ENCODE measurements at places on chromosomes 13 and 19.

GRCh38 chr19:43555185-43555770 lies 20.0 kb downstream of the XRCC1 start:
- peak; percentile 70 for DNase-seq

GRCh38 chr13:90107661-90108060 lies 1239.8 kb upstream of the MIR17HG start:
- no peak for DNase-seq

- DNase-seq = no peak
Measured at GRCh38 chr19:282501-282900, 8.7 kb downstream of the PLPP2 start.

DNA sequence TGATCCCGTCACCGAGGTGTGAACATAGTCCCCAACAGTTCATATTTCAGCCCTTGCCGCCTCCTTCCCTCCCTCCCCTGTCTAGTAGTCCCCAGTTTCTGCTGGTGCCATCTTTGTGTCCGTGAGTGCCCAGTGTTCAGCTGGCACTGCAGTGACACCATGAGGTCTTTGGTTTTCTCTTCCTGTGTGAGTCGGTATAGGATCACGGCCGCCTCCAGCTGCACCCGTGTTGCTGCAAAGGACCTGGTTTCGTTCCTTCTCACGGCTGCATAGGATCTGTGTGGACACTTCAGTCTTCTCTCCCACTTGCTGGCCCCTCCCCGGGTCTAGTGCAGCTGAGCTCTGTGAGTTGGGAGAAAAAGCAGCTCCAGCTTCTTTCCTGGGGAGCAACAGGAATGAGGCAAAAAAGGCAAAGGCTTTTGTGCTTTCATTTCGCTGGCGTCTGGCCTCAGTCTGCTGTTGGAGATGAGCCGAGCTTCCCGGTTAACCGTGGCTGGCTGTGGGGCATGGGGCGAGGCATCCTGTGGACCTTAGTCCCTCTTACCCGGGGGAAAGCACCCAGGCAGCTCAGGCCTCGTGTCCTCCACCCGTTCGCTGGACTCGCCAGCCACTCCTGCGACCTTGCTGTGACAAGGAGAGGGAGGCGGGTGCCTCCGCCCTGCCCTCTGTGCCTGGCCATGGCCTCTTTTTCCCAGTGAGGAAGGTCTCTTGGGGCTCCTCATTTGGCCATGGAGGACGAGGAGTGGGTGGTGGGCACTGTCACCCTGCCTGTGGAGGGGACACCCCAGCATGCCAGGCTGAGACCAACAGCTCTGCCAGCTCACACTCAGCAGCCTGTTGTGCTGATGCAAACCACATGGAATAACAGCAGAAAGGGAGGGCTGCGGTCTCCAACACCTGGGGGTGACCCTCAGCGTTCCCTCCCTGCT lies 196.5 kb downstream of the TEX29 start:
- DNase-seq = no peak

- DNase-seq = no peak
Measured at GRCh38 chr19:33622505-33622808, 704 bp downstream of the CHST8 start.

DNA sequence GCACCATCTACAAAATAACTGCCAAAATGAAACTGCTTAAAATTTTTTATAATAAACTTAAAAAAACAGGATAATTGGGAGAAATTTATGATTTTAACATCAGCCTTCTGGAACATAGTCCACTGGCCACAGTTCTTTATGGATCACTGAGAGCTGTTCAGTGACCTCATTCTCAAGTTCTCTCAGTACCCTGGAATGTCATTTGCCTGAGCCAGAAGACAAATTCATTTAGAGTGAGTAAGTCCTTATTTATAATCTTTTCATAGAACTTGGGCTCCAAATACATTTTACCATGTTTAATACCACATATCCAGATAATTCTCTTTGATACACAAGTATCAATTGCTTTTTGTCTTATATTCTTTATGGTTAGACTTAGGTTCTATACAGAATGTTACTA lies 87.6 kb downstream of the CAB39L start:
- no peak for DNase-seq

- no peak for DNase-seq
Measured at GRCh38 chr19:6573350-6573749, 17.6 kb downstream of the CD70 start.

All from stimulated activated CD4-positive, alpha-beta T cell treated with anti-CD3 and anti-CD28 coated beads, Interleukin-1b, Interleukin-23, amount 100 ng/mL, for 24 hours (primary cell).